ENCODE measurements at places on chromosomes 6 and 20. TPM values are rescaled to one million over a fixed set of nuclear protein-coding genes. Genes with fewer than 3 reads are reported as not detected.

Gene PAK5
- 17.0 TPM for polyA plus RNA-seq

Gene IP6K3
- 0.44 TPM for polyA plus RNA-seq

Gene EFCAB8
- 0.03 TPM for polyA plus RNA-seq

Gene WFDC12
- polyA plus RNA-seq, result not detected

Gene CENPW
- polyA plus RNA-seq, result 11.5 TPM

Gene COL9A3
- polyA plus RNA-seq, result 0.22 TPM

Gene MAP3K5
- polyA plus RNA-seq, result 41.9 TPM

Gene EEF1A2
- polyA plus RNA-seq, result 159 TPM

Gene BPIFB4
- polyA plus RNA-seq, result not detected

Gene CTCFL
- 0.08 TPM for polyA plus RNA-seq

Gene LIN28B
- polyA plus RNA-seq, result 0.09 TPM

Gene C20orf202
- polyA plus RNA-seq, result 0.40 TPM

Gene ZBP1
- 0.82 TPM for polyA plus RNA-seq

Gene NRN1
- 2.7 TPM for polyA plus RNA-seq

Gene DACT2
- 4.1 TPM for polyA plus RNA-seq

GRCh38 chr6:24844903-24845302 is 46.2 kb upstream of the ARMH2 start:
- no peak for DNase-seq
- no peak overlapping the region for H3K27ac ChIP-seq
- H3K36me3 ChIP-seq, result no peaks in the 10 kb centered on the region

- DNase-seq, result no peak
- no peak overlapping the region for H3K4me3 ChIP-seq
- H3K27ac ChIP-seq, result no peak overlapping the region
- no peaks in the 10 kb centered on the region for H3K27me3 ChIP-seq
- peaks cover 39% of the 10 kb centered on the region for H3K4me1 ChIP-seq
Measured at GRCh38 chr6:37987559-37987958, 168.0 kb downstream of the ZFAND3 start.

- H3K4me3 ChIP-seq, result no peak overlapping the region
- no peaks in the 10 kb centered on the region for H3K36me3 ChIP-seq
- no peak for DNase-seq
Measured at GRCh38 chr20:54345301-54345724, 130.1 kb upstream of the DOK5 start.

GRCh38 chr6:24148154-24148570 is 22.1 kb downstream of the NRSN1 start:
- no peak overlapping the region for H3K27ac ChIP-seq
- H3K4me1 ChIP-seq, result no peaks in the 10 kb centered on the region
- no peaks in the 10 kb centered on the region for H3K27me3 ChIP-seq
- no peak for DNase-seq
- H3K36me3 ChIP-seq, result no peaks in the 10 kb centered on the region

DNA sequence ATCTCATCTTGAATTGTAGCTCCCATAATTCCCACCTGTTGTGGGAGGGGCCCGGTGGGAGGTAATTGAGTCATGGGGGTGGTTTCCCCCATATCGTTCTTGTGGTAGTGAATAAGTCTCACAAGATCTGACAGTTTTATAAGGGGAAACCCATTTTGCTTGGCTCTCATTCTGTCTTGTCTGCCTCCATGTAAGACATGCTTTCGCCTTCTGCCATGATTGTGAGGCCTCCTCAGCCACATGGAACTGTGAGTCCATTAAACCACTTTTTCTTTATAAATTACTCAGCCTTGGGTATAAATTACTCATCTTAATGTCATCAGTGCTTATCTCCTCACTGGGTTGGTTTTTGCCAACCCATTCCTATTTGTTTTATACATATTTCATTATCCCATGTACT is 142.0 kb upstream of the GMDS start:
- H3K4me1 ChIP-seq, result no peaks in the 10 kb centered on the region
- no peaks in the 10 kb centered on the region for H3K27me3 ChIP-seq
- no peaks in the 10 kb centered on the region for H3K36me3 ChIP-seq
- no peak overlapping the region for H3K27ac ChIP-seq
- DNase-seq, result no peak

DNA sequence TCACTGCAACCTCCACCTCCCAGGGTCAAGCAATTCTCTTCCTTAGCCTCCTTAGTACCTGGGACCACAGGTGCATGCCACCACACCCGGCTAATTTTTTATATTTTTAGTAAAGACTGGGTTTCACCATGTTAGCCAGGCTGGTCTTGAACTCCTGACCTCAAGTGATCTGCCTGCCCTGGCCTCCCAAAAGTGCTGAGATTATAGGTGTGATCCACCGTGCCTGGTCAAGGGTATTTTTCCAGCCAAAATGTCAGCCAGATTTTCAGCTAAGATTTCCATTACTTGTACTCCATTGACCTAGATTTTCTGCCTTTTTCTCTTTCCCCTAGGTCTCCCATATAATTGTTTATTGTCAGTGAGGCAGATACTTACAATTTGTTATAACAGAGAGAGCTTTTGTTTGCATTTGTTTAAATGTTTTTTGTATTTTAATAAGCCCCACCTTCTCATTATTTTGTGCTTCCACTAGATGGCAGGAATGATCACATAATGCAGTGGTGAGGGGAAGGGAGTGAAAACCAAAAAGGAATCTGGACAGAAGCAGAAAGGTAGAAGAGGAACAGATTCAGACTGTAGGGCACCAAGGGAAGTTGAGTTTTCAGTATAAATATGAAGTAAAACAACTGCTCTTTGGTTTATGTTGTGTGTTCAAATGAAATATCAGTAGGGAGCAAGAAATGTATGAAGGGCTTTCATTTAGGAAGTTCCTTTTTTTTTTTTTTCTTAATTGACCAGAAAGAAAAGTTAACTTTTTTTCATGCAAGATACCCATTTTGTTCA is 29.7 kb downstream of the RPF2 start:
- H3K36me3 ChIP-seq, result no peaks in the 10 kb centered on the region
- no peak overlapping the region for H3K27ac ChIP-seq
- H3K4me3 ChIP-seq, result no peak overlapping the region
- no peaks in the 10 kb centered on the region for H3K4me1 ChIP-seq
- H3K27me3 ChIP-seq, result no peaks in the 10 kb centered on the region

GRCh38 chr20:34131491-34131890 is 19.4 kb upstream of the EIF2S2 start:
- no peaks in the 10 kb centered on the region for H3K4me1 ChIP-seq
- H3K27ac ChIP-seq, result no peak overlapping the region
- no peak overlapping the region for H3K4me3 ChIP-seq
- DNase-seq, result no peak

GRCh38 chr6:111478749-111479148 is 4.3 kb downstream of the REV3L start:
- H3K36me3 ChIP-seq, result no peaks in the 10 kb centered on the region
- H3K27ac ChIP-seq, result no peak overlapping the region
- no peak overlapping the region for H3K4me3 ChIP-seq
- no peaks in the 10 kb centered on the region for H3K27me3 ChIP-seq
- DNase-seq, result no peak

DNA sequence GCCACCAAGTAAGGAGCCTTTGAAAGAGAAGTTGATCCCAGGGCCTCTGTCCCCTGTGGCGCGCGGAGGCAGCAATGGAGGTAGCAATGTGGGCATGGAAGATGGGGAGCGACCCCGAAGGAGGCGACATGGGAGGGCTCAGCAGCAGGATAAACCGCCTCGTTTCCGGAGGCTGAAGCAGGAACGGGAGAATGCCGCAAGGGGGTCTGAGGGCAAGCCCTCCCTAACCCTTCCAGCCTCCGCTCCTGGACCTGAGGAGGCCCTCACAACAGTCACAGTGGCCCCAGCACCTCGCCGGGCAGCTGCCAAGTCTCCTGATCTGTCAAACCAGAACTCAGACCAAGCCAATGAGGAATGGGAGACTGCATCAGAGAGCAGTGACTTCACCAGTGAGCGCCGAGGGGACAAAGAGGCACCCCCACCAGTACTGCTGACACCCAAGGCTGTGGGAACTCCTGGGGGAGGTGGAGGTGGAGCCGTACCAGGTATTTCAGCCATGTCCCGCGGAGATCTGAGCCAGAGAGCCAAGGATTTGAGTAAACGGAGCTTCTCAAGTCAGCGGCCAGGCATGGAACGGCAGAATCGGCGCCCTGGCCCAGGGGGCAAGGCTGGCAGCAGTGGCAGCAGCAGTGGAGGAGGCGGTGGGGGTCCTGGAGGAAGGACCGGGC is 11.9 kb downstream of the PRRC2A start:
- no peaks in the 10 kb centered on the region for H3K27me3 ChIP-seq
- H3K27ac ChIP-seq, result no peak overlapping the region
- H3K4me1 ChIP-seq, result no peaks in the 10 kb centered on the region
- no peak for DNase-seq
- no peaks in the 10 kb centered on the region for H3K36me3 ChIP-seq

DNA sequence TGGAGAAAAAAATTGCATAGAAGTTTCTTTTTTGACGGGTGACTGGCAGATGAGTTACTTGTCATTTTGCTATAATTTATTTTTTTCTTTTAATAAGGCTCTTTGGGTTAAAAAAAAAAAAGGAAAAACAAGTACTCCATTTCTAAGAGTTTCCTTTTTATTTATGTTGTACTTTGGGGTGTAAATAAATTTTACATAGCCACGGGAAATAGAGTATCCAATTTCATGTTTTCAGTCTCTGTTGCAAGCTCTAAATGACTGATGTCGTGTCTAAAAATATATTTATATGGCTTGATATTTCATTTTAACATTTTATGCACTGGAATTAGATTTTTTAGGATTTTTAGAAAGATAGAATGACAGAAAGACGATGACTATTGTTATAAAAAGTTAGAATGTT is 3.4 kb downstream of the EYA4 start:
- H3K4me1 ChIP-seq, result peaks cover 7% of the 10 kb centered on the region
- no peak overlapping the region for H3K4me3 ChIP-seq
- H3K27me3 ChIP-seq, result peaks cover 43% of the 10 kb centered on the region
- no peaks in the 10 kb centered on the region for H3K36me3 ChIP-seq
- no peak overlapping the region for H3K27ac ChIP-seq
- no peak for DNase-seq

- H3K4me3 ChIP-seq, result no peak overlapping the region
- H3K27me3 ChIP-seq, result no peaks in the 10 kb centered on the region
- H3K36me3 ChIP-seq, result no peaks in the 10 kb centered on the region
- DNase-seq, result no peak
Measured at GRCh38 chr20:57993716-57994431, 234.6 kb downstream of the ANKRD60 start.

GRCh38 chr6:52994031-52994838 is 849 bp downstream of the GSTA4 start:
- H3K36me3 ChIP-seq, result no peaks in the 10 kb centered on the region
- H3K27me3 ChIP-seq, result no peaks in the 10 kb centered on the region
- H3K27ac ChIP-seq, result peak overlapping the region; percentile 99
- peaks cover 41% of the 10 kb centered on the region for H3K4me1 ChIP-seq
- peak; percentile 46 for DNase-seq

- no peaks in the 10 kb centered on the region for H3K36me3 ChIP-seq
- no peak overlapping the region for H3K27ac ChIP-seq
- peaks cover 20% of the 10 kb centered on the region for H3K4me1 ChIP-seq
- no peak for DNase-seq
- no peak overlapping the region for H3K4me3 ChIP-seq
Measured at GRCh38 chr6:36331381-36331780, 5.3 kb downstream of the BNIP5 start.

- no peak overlapping the region for H3K27ac ChIP-seq
- no peaks in the 10 kb centered on the region for H3K4me1 ChIP-seq
- no peaks in the 10 kb centered on the region for H3K36me3 ChIP-seq
- no peak overlapping the region for H3K4me3 ChIP-seq
- no peaks in the 10 kb centered on the region for H3K27me3 ChIP-seq
Measured at GRCh38 chr6:148973538-148974208, 226.8 kb downstream of the UST start.

DNA sequence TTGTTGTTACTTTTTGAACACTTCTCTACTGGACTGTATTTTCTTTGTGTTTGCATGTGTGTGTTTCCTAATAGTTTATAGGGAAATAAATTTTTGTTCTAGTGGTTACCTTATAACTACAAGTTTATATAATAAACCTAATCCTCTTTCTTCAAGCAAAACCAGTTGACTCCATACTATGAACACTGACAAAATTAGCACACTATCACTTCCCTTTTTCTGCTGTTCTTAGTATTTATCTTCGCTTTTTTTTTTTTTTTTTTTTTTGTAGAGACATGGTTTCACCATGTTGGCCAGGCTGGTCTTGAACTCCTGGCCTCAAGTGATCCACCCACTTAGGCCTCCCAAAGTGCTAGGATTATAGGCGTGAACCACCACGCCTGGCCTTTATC is 25.0 kb upstream of the C6orf62 start:
- peak overlapping the region; percentile 38 for H3K27ac ChIP-seq
- H3K27me3 ChIP-seq, result no peaks in the 10 kb centered on the region
- H3K36me3 ChIP-seq, result no peaks in the 10 kb centered on the region
- H3K4me1 ChIP-seq, result no peaks in the 10 kb centered on the region
- no peak overlapping the region for H3K4me3 ChIP-seq

- H3K4me1 ChIP-seq, result peaks cover 9% of the 10 kb centered on the region
- DNase-seq, result peak; percentile 56
- H3K4me3 ChIP-seq, result no peak overlapping the region
- H3K27me3 ChIP-seq, result no peaks in the 10 kb centered on the region
Measured at GRCh38 chr6:4313044-4313686, 177.8 kb upstream of the ECI2 start.

GRCh38 chr20:18879262-18879661 is 65.7 kb downstream of the SCP2D1 start:
- DNase-seq, result no peak
- no peaks in the 10 kb centered on the region for H3K36me3 ChIP-seq
- no peaks in the 10 kb centered on the region for H3K4me1 ChIP-seq
- no peak overlapping the region for H3K4me3 ChIP-seq

- no peaks in the 10 kb centered on the region for H3K36me3 ChIP-seq
- DNase-seq, result peak; percentile 23
- H3K4me3 ChIP-seq, result peak overlapping the region; percentile 60
- H3K27ac ChIP-seq, result no peak overlapping the region
- no peaks in the 10 kb centered on the region for H3K27me3 ChIP-seq
Measured at GRCh38 chr6:138107752-138108592, 753 bp upstream of the PERP start.

DNA sequence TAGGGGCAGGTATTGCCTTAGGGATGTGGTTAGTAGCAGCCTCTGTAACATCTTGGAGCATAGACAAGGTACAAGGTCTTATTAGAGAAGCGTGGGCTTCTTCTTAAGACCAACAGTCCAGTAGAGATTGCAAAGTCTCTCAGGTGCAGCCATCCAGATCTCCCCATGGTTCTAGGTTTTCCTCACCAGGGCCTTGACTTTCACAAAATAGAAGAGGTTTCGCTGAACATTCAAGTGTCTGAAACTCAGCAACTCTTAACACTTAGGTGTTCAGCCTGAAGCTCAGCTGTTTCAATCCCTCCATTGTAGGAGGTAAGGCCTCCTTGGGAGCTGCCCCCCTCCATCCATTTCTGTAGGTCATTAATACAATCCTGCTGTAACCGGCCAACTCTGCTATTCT is 44.4 kb downstream of the GOPC start:
- no peak overlapping the region for H3K27ac ChIP-seq
- no peaks in the 10 kb centered on the region for H3K27me3 ChIP-seq
- H3K4me3 ChIP-seq, result no peak overlapping the region
- H3K36me3 ChIP-seq, result peaks cover 3% of the 10 kb centered on the region
- no peak for DNase-seq

- H3K36me3 ChIP-seq, result no peaks in the 10 kb centered on the region
- H3K27ac ChIP-seq, result no peak overlapping the region
- DNase-seq, result no peak
- no peaks in the 10 kb centered on the region for H3K4me1 ChIP-seq
- H3K27me3 ChIP-seq, result no peaks in the 10 kb centered on the region
Measured at GRCh38 chr20:24736131-24736843, 212.8 kb upstream of the CST7 start.

- H3K4me1 ChIP-seq, result peaks cover 7% of the 10 kb centered on the region
- no peak overlapping the region for H3K27ac ChIP-seq
- H3K36me3 ChIP-seq, result no peaks in the 10 kb centered on the region
- no peak overlapping the region for H3K4me3 ChIP-seq
- DNase-seq, result no peak
Measured at GRCh38 chr20:63009988-63010769, 3.4 kb upstream of the BHLHE23 start.
